ENCODE measurements at places on chromosomes 1 and 21.
A peak's percentile ranks its signal among the peaks of the same experiment; 100 is the strongest.

DNA sequence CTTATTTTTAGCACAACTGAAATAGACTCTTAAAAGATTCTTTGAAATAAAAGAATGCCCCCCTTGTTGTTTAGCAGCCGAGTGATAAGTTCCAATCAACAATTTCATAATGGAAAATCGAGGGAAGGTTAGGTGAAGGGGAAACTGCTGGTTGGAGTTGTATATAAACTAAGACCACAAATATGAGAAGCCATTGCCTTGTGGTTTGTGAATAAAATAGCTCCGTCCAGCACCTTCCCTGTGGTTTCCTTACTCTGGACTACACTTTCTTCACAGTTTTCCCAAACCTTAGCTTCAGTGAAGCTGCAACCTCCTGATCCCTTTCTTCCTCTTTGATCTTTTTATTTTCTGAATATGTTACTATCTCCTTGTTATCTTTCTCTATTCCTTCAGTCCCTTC, 6.7 kb upstream of the RAB3GAP2 start:
- no peak for DNase-seq

GRCh38 chr1:16998589-16998988, 13.1 kb downstream of the ATP13A2 start:
- peak; percentile 79 for DNase-seq

DNA sequence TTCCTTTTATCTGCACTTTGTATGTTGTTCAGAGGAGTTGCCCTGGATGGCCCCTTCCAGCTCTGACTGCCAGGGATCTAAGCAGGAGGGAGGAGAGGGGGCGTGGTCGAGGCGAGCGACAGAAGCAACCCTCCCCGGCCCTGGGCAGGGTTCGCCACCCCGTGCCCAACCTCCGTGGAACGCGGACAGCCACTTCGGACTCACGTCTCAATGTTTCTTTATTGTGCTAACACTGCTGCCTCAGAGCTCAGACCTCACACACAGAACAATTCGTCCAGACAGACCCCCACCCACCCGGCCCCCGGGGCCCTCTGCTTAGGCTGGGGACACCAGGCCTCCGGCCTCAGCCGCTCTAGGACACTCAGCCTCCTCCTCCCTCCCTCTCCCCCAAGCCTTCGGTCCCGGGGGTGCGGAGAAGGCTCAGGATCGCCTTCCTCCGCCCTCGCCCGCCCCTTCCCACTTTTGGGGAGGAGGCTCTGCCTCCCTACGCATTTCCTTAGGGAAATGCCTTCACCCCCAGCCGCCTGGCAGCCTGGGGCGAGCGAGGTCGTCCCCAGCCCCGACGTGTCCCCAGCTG, 8.3 kb downstream of the VSIG8 start:
- peak; percentile 33 for DNase-seq

GRCh38 chr1:36303650-36304360, 2.4 kb upstream of the SH3D21 start:
- DNase-seq: no peak

GRCh38 chr1:18200136-18200717, 92.6 kb downstream of the IGSF21 start:
- DNase-seq: no peak

- DNase-seq: peak; percentile 93
These were observed 604.8 kb upstream of the ADAMTS5 start for GRCh38 chr21:27571706-27572105.

- peak; percentile 18 for DNase-seq
These were observed 46.9 kb upstream of the TMEM51 start for GRCh38 chr1:15106608-15107007.

GRCh38 chr1:6056572-6056948, 10.9 kb downstream of the KCNAB2 start:
- no peak for DNase-seq

GRCh38 chr21:41970751-41971653, 17.2 kb upstream of the C2CD2 start:
- DNase-seq: no peak

DNA sequence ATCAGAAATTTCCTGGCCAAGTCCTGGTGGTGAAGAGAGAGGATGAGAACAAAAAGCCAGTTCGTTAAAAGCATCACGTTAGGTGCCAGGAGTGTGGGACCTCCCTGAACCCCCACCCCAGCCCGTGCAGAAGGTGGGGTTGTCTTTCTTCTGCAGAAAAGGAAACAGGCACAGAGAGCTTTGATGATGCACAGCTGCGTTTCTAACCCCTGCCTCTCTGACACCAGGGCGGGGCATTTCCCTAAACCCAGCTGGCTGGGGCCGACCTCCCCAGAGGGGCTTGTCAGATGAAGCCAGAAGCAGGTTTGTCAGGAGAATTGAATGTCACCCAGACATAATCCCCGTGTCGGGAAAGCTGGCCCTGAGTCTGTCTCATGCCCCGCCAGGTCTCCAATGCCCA, 189.3 kb upstream of the EDN2 start:
- DNase-seq: no peak
